Pons (tissue), 1 donor: ENCODE measurements at places on chromosomes 5 and 9.
A peak's percentile ranks its signal among the peaks of the same experiment; 100 is the strongest.

GRCh38 chr9:93132946-93133680, 938 bp downstream of the NINJ1 start:
- DNase-seq, result peak; percentile 67

DNA sequence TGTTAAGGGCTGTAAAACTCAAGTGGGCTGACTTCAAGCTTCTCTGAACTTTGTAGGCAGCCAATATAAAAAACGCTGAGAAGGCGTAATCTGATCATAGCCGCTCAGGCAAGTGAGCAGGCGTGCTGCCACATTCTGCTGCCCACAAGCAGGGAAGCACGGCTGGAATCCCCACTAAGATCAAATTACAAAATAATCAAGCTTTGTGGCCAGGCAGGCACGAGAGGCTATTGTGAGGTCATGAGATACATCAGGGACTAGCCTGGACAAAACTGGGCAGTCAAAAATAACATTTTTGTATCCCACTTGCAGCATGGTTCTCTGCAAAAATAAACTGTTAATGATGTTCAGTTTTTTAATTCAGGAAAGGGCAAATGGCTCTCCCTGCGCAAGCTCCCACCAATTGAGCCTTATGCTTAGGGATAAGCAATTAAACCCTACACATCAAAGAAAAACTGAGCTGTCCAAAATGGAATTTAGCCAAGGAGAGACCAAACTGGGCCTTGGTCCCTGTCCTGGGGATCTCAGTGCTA, 64.0 kb downstream of the POU5F2 start:
- DNase-seq, result no peak

GRCh38 chr9:5286262-5286661, 18.3 kb downstream of the RLN2 start:
- DNase-seq, result no peak

DNA sequence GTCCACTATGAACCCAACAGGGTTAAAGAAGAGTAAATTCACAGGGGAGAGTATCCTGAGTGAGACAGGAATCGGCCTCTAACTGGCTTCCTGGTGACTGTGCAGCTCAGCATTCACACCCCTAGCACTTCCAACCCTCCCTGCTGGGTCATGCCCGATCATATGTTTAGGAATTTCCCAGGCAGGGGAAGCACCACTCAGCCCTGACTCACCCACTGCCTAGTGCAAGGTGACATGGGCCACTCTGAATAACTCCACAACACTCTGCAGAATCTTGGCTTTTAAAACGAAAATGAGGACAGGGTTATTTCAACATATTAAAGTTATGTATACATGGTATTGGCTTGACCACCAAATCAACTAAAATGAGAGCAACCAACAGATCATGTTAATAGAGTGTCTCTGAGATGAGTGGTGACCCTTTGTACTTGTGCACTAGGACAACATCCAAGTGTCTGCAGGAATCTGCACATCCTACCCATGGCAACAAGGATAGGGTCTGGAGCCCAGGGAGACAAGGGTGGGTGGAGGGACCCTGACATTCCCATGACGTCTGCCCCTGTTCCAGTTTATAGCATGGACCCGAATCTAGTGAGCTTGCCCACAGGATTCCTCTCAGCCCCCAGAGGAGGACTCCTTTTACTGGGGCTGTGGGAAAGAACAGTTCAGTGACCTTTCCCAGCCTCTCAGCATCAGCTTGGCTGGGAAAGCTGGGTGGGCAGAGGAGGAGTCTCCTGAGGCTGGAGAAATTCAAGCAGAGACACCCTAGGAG, 485.8 kb downstream of the SEMA5A start:
- no peak for DNase-seq

DNA sequence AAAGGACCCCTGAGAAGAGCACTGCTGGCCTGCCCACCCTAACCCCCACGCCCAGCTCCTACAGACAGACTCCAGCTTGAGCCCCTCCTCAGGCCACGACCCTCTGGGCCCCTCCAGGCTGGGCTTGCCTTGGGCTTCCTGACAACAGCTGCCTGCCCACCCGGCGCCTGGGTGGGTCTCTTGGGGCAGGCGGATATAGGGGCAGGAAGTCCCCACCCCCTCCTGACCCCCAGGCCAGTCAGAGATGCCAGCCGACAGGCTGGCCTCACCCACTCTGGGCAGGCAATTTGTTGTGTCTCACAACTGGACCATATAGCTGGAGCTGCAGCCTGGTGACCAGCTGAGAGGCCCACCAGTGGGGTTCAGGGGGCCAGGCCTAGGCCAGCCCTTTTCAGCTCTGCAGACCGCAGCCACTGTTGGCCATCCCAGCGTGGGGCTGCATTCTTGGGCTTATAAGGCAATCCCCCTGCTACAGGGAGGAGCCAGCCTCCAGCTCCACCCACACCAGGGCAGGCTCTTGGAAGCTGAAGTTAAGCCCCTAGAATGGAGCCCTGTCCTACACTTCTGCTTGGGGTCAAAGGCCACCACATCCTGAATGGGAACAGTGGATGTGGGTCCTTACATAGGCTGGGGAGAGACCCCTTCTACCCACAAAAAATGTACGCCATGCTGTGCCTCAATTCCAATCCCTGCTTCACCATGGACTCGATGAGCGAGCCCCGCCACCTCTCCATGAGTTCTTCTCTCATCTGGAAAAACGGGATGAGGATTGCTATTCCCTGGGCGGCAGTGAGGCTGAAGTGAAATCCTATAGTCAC, 2.0 kb downstream of the PDLIM7 start:
- DNase-seq, result no peak

- no peak for DNase-seq
Measured at GRCh38 chr5:1931604-1932231, 49.0 kb upstream of the IRX4 start.

GRCh38 chr9:104725014-104725413, 22.5 kb upstream of the NIPSNAP3A start:
- DNase-seq, result no peak

DNA sequence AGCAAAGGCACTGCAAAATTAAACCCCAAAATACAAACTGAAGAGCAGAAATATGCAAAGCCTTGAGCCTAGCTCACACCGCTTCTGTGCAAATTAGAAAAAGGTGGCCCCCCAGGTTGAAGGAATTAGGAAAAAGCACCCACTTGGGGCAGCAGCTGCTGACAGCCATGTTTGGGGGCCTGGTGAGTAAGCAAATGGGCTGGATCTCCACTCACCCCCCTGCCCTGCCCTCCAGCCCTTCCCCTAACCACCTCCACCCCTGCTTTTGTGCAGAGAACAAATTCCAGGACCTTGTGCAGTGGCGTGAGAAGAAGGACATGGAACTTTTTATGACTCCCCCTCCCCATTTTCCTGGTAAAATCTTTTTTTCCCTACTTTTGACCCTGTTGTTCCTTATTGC, 92.0 kb upstream of the DNAH5 start:
- no peak for DNase-seq

DNA sequence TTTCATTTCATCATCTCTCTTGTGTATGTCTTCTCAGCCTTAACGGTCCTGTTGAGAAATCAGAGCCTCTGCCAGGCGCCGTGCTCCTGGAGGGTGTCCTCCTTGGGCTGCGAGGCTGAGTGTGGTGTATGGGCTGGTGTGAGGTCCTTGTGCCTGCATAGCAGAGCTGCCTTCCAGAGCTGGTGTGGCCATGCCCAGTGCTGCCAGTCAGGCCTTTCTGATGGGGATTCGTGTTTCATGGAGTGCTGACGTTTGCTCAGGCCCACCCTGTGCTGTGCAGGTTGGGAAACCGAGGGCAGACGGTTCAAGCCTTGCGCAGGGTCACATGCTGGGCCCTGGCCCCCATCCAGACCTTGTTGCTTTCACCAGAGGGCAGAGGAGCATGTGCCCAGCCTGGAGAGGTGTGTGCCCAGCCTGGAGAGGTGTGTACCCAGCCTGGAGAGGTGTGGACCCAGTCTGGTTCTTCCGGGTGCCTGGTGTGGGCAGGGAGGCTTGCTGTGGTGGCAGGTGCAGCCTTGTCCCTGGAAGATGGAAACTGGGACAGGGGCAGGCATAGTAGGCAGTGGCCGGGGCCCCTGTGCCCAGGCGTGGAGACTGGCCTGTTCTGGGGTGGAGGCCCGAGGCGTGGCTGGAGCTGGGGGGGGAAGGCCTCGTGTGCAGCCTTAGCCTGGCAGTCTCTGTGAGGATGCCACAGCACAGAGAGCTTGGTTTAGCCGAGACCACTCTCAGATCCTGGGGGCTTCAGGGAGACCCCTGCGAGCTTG, 84.0 kb downstream of the RXRA start:
- no peak for DNase-seq

DNA sequence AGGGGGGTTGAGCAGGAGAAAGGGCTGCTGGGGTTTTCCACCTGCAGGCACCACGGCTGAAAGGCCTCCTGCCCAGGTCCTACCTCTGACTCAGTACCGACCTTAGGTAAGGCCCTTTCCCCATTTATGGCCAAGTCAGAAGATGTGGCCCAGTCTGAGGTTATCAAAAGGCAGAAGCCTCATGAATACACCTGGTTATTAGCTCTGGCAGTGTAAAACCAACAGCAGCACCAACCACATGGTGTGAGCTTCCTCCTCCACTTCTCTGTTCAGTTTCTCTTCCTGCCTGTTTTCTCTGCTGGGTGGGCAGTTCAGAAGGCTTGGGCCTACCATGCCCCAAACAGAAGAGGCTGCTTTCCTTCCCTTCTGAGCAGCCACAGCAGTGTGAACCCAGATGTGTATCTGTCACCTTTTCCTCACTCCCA, 86.9 kb downstream of the UGCG start:
- DNase-seq, result peak; percentile 29

DNA sequence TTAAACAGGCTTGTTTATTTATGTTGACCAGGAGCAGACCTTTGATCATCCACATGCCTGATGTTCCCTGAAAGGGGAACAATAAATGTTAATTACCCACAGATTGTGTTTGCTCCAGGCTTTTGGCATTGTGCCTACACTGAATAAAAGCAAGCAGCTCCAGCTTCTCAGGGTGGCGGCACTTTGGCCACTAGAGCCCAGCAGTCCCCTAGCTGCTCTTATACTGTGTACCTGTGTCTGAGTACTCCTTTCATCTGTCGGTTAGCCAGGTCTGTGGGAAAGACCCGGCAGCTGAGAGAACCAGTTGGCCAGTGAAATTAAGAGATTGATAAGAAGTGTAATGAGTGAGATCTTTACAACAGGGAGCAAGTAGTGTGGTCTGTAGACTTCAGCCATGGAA, 254.8 kb upstream of the FTMT start:
- no peak for DNase-seq

DNA sequence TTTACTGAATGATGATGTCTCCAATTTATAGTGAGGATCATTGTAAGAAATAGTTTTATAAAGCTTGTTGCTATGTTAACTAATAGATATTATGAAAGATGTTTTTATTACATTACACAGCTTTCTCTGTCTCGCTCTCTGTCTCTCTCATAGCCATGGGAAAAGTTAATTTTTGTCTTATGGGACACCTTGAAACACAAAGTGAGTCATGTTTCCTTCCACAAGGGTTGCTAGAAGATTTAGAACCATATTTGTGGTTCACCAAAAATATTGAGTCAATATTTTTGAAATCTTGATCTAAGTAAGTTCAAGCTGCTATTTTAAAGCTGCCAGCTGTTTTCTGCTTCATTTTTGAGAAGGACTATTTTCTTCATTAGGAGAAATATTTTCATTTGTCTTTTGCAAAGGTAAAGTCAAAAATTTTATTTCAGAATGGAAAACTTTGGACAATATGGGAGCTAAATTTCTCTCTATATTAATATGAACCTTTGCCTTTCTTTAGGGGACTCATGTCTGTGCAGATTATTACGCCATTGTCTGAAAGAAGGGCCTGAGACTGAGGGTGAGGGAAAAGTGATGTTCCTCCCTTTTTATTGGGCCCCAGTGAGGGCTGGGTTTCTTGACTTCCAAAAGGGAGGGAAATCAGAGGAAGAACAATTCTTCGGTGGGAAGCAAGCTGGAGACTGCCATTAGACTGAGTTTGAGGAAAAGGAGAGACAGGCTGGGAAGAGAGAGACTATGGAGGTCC, 87.9 kb upstream of the SLC24A2 start:
- DNase-seq, result no peak

DNA sequence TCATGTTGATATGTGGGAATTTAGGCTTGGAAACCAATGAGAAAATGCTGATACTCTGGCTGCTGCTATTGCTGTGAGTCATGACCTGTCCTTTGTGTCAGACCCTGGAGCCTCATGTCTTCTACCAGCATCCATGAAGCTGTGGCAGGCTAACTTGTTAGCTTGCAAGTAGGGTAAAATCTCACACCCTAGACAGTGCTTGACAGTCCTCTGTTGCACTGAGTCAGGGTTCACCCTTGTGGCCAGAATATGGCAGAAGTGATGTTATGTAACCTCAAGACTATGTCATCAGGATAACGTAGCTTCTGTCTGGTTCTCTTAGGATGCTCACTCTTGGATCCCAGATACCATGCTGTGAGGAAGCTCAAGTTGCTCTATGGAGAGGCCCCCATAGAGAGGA, 110.8 kb downstream of the LHX2 start:
- DNase-seq, result no peak

- DNase-seq, result no peak
Measured at GRCh38 chr5:15472116-15472515, 27.9 kb upstream of the FBXL7 start.

- DNase-seq, result no peak
Measured at GRCh38 chr5:42632354-42632900, 124.2 kb upstream of the CCDC152 start.

DNA sequence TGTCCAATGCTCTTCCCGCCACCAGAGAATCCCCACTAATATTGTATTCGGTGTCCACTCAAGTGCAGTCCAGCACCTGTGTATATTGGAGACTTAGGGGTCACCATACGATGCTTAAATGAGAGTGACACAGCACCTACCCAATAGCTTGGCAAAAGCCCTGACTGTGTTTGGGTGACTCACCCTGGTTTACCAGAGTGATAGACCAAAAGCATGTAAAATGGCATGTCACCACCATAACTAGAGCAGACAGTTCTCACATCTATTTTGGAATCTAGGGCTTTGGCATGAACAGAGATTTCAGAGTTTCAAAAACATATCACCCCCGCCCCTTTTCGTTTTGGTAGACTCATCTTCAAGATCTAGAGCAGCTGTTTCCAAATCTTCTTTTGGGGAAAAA, 217.3 kb upstream of the RASEF start:
- DNase-seq, result no peak

GRCh38 chr5:96001262-96001661, 39.6 kb upstream of the ELL2 start:
- DNase-seq, result no peak

- no peak for DNase-seq
Measured at GRCh38 chr9:68523367-68523936, 17.2 kb downstream of the TMEM252 start.

DNA sequence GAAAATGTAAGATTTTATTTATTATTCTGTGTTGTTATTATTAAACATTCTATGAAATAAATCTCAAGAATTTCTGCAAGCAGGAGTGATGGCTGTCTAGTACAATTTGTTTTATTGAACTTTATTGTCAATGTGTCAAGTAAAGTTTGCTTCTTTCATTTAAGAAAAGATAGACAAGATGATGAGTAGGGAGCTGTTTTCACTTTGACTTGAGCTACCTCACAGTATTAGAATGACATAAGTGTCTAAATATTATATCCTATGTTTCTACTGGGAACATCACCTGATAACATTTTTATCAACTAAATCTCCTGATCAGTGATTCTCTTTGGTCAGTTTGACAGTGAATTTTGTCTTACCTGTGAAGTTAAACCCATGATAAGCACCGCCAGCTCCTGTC, 12.7 kb upstream of the EDIL3 start:
- no peak for DNase-seq

- DNase-seq, result no peak
Measured at GRCh38 chr9:108859459-108860114, 2.5 kb upstream of the ACTL7A start.
